ENCODE measurements at places on chromosomes 1 and 21.

- no peak for DNase-seq
Measured at GRCh38 chr1:113835686-113836290, 23.5 kb upstream of the RSBN1 start.

DNA sequence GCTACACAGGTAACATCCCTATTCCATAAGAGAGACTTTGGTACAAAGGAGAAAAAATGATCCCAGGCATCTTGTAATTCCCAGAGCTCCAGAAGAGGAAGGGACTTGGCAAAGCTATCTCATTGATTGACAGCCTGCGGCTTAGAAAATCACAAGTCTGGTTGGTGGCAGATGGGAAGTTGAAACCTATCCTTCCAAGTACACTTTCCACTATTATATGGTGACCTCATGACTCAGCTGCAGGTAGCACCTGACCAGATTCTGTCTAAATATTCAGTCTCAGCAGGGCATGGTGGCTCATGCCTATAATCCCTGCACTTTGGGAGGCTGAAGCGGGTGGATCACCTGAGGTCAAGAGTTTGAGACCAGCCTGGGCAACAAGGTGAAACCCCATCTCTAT, 89.9 kb downstream of the TIAM1 start:
- no peak for DNase-seq

- DNase-seq = no peak
Measured at GRCh38 chr1:18104546-18105100, 3.0 kb upstream of the IGSF21 start.

DNA sequence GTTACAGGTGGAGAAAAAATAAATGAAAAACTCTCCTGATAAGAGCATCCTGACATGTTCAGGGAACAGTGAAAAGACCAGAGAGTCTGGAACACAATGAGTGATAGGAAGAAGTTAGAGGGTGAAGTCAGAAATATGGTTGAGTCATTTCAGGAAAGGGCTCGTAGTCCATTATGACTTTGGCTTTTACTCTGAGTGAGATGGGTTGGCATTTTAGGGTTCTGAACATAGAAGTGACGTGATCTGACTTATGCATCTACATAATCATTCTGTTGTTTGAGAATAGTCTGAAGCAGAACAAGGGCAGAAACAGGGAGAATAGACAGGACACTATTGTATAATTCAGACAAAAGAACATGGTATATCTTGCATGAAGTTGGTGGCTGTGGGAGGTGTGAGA, 5.8 kb downstream of the HMCN1 start:
- DNase-seq = no peak

DNA sequence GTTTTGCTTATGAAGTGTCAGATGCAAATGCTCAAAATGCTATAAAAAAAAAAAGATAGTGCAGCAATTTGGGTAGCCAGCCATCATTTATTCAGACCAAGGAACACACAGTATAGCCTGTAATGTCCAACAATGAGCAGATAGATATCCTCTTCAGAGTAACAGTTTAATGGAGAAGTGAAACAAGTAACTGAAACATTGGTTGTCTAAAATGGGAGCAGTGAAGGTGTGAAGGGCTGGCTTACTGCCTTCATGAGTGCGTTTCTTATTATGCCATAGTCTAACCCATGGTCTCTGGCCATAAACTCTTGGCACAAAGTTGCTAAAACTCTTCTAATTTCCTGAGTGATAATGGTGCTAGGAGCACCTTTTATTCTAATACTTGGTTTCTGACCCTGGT, 11.4 kb downstream of the RGS5 start:
- DNase-seq = no peak

DNA sequence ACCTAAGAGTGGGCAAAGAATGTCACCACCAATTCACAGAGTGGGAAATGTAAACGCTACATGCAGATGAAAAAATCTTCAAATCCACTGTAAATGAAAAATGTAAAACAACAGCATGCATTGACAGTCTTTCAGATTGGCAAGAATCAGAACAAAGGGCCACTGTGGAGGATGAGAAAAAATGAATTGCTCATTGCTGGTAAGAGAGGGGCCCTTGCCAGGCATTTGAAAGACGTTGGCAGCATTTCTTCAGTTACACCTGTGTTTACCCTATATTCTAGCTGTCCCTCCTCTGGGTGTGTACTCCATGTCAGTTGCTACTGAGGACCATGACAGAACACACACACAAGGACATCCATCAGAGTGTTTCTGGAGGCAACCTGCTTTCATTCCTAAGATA, 25.8 kb upstream of the AADACL3 start:
- DNase-seq = no peak

GRCh38 chr1:67780637-67781036, 52.6 kb downstream of the GNG12 start:
- no peak for DNase-seq

- no peak for DNase-seq
Measured at GRCh38 chr1:119340861-119341261, 27.7 kb upstream of the HAO2 start.

- DNase-seq = no peak
Measured at GRCh38 chr21:36788120-36788638, 89.3 kb downstream of the SIM2 start.
